ENCODE measurements at places on chromosomes 5 and 9.

- DNase-seq, result no peak
These were observed 136.2 kb downstream of the CDH6 start for GRCh38 chr5:31329715-31330114.

- DNase-seq, result no peak
These were observed 258.7 kb upstream of the FBXL7 start for GRCh38 chr5:15241216-15241821.

DNA sequence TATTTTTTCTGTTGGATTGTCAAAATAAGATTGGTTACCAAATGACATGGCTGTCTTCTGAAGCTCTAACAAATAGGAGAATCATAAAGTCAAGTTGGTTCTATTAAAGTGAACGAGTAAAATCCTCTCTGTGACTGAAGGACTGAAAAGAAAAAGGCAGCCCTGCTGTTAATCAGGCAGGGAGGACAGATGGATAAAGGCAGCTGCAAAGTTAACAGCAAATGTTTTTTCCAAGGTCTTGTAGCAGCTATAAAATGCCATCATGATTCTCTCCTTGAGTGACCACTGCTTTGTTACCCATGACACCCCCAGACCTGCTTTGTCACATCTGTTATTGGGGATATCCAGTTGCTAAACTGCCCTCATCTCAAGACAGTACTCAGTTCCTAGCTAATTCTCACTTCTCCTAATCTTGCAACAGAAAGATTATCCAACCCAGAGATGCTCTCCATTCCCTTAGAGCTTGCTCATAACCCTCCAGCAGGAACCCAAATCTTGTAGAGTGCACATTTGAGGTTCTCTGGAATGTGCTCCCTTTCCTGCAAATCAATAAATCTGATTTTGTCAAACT lies 89.7 kb upstream of the PARP8 start:
- no peak for DNase-seq

DNA sequence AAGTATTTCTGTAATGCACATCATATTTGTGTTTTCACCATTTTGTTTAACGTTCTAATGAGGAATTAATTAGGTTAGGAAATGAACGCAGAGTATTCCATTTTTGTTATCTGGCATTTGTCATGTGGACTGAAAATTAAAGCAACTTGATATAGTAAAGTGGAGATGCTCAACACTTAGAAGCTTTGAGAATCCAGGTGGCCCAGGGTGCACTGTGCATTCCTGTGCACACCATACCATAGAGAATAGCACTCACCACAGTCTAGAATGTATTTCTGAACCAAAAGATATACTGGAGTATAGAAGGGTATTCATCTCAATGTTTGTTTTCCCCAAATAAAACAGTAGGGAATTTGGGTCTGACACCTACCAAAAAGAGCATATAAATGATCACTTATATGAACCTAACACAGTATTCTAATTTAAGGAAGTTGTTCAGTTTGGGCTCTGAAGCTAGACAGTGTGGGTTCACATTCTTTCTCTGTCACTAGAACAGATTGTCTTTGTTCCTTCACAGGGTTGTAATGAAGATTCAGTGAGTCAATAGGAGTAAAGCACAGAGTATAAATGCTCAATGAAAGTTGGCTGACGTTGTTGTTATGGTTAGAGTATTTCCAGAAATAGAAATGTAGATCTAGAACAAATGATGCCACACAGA lies 125.6 kb upstream of the DMRT1 start:
- DNase-seq, result no peak

GRCh38 chr5:178240766-178241165 lies 8.2 kb upstream of the PHYKPL start:
- DNase-seq, result no peak

DNA sequence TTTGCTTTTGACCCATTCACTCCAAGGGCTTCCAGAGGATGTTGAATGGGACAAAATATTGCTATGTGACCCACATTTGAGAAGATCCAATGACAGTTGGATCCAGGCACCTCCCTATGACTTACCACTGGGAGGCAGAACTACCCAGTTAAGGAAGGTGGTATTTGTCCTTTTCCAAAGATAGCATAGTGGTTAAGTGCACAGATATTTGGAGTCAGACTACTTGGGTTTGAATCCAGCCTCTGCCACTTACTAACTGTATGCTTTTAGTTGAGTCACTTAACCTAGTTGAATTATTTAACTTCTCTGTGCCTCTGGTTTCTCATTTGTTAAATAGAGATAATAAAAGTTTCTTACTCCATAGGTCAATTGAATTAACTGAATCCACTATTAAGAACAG lies 74.5 kb upstream of the PALM2AKAP2 start:
- no peak for DNase-seq

GRCh38 chr5:109929911-109930310 lies 240.2 kb downstream of the MAN2A1 start:
- DNase-seq, result no peak

DNA sequence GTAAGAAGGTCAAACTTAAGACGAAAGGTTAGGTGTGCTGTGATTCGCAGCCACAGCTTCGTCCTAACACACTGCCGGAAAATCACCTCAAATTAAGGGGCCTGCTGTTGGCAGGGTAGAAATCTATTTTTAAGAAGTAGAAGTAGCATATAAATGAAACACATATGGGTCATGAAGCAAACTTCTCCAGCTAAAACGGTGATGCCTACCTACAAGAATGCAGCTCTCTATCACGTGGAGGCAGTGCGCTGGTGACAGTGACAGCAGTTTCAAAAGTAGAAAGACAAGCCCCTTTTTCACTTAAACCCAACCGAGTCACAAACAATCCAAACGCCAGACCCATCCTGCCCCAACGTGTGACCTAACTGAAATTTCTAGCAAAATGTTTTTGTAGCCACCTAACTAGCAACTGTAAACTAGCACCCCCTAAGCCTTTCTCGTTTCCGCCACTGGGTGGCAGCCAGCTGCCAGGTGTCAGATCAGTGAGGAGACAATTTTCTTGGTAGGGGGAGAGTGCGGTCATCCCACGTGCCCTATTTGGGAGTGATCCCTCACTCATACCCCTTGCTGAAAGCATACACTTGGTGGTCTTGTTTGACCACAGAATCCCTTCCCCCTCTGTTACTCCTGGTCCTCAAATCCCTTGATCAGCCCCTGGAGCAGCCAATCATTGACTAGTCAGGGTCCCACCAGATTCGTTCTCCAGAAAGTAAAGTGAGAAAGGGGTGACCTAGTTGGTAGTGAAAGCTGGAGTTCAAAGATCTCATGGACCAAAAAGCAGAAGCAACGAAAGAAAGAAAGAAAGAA lies 71.8 kb upstream of the MAMDC2 start:
- no peak for DNase-seq
